ENCODE measurements at places on chromosomes 12 and 14.
A peak's percentile ranks its signal among the peaks of the same experiment; 100 is the strongest.

- peaks cover 8% of the 10 kb centered on the region for H3K4me1 ChIP-seq
- no peak for DNase-seq
- H3K27me3 ChIP-seq: peaks cover 2% of the 10 kb centered on the region
- no peak overlapping the region for H3K27ac ChIP-seq
These were observed 504.9 kb downstream of the VRK1 start for GRCh38 chr14:97301931-97302559.

DNA sequence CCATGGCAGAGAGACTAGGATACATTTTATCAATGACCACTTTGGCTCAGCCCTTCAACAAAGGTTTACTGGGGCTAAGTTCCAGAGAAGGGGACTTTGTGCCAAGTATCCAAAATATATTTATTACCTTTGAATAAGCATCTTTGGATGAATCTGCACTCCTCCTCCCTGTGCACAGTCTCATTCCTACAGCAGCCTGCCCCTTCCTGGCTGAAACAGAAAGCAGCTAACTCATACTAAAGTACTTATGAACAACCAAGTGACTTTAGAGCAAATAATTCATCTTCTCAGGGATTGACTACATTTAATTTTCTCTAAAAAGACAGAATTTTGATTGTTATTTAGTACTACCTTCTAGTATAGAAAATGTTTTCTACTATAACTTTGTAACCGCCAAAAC lies 47.8 kb upstream of the ETV6 start:
- H3K4me3 ChIP-seq: no peak overlapping the region
- DNase-seq: no peak
- H3K4me1 ChIP-seq: no peaks in the 10 kb centered on the region
- H3K27ac ChIP-seq: no peak overlapping the region
- H3K36me3 ChIP-seq: no peaks in the 10 kb centered on the region
- no peaks in the 10 kb centered on the region for H3K27me3 ChIP-seq

DNA sequence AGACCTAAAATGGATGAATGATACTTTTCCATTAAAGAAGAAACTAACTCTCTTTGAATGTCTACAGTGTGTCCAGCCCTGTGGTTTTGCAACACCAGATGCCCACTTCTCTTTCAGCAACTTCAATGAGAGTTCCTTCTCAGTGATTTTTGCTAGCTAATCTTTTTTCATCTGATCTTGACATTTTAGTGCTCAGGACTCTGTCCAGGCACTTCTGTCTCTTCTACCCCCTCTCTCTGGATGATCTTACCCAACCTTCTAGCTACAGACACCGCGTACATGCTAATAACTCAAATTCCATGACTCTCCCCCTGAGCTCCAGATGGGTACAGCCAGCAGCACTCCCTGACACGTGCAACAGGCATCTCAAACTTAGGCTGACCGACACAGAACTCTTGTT lies 161.1 kb upstream of the FOXN3 start:
- no peak overlapping the region for H3K4me3 ChIP-seq
- no peaks in the 10 kb centered on the region for H3K27me3 ChIP-seq

DNA sequence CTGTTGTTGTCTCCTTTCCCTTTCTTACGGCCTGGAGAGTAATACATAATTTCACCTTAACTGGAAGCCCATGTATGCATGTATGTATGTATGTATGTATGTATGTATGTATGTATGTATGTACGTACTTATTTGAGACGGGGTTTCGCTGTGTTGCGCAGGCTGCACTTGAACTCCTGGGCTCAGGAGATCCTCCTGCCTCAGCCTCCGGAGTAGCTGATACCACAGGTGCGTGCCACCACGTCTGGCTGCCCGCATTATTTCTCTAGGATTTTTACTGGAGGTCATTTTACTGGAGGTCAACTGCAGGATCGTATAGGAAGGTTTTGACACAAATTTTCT lies 644 bp upstream of the OS9 start:
- no peak for DNase-seq
- no peak overlapping the region for H3K4me3 ChIP-seq

DNA sequence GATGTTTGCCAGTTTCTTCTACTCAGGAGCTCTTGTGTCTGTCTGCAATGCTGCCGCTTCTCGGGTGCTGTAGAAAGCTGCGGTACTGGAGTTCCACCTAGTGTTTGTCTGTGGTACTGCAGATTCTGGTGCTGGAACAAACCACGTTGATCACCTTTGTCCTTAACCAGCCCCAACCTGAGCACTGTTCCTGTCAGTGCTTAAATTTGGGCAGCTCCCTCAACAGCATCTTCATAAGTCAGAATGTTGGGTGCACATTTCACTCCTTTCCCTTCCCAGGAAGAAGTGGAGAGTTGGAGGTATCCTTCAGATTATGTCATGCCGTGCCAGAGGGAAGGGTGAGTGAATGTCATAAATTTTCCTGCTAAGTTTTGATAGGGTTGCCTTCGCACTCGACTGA lies 48.7 kb upstream of the LALBA start:
- DNase-seq: peak; percentile 69
- H3K4me3 ChIP-seq: no peak overlapping the region
- no peaks in the 10 kb centered on the region for H3K36me3 ChIP-seq
- no peaks in the 10 kb centered on the region for H3K4me1 ChIP-seq
- H3K27ac ChIP-seq: no peak overlapping the region

- DNase-seq: no peak
- no peaks in the 10 kb centered on the region for H3K27me3 ChIP-seq
- H3K36me3 ChIP-seq: no peaks in the 10 kb centered on the region
- no peak overlapping the region for H3K4me3 ChIP-seq
- H3K27ac ChIP-seq: peak overlapping the region; percentile 91
- H3K4me1 ChIP-seq: peaks cover 63% of the 10 kb centered on the region
These were observed 32.8 kb downstream of the FMNL3 start for GRCh38 chr12:49674318-49674981.

DNA sequence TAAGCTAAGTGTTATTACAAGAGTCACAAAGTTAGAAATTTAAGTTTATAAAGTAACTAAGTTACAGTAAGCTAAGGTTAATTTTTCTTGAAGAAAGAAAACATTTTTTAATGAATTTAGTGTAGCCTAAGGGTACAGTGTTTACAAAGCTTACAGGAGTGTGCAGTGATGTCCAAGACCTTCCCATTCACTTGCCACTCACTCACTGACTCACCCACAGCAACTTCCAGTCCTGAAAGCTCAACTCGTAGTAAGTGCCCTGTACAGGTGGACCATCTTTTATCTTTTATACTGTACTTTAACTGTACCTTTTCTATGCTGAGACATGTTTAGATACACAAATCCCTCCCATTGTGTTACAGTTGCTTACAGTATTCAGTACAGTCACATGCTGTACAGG lies 60.9 kb upstream of the TMEM263 start:
- H3K36me3 ChIP-seq: no peaks in the 10 kb centered on the region
- no peak overlapping the region for H3K4me3 ChIP-seq
- H3K27me3 ChIP-seq: no peaks in the 10 kb centered on the region
- DNase-seq: no peak
- H3K27ac ChIP-seq: no peak overlapping the region

GRCh38 chr12:55246159-55246558 lies 1.8 kb downstream of the OR6C74 start:
- H3K27ac ChIP-seq: no peak overlapping the region
- no peaks in the 10 kb centered on the region for H3K36me3 ChIP-seq
- H3K4me3 ChIP-seq: no peak overlapping the region
- peaks cover 3% of the 10 kb centered on the region for H3K27me3 ChIP-seq

DNA sequence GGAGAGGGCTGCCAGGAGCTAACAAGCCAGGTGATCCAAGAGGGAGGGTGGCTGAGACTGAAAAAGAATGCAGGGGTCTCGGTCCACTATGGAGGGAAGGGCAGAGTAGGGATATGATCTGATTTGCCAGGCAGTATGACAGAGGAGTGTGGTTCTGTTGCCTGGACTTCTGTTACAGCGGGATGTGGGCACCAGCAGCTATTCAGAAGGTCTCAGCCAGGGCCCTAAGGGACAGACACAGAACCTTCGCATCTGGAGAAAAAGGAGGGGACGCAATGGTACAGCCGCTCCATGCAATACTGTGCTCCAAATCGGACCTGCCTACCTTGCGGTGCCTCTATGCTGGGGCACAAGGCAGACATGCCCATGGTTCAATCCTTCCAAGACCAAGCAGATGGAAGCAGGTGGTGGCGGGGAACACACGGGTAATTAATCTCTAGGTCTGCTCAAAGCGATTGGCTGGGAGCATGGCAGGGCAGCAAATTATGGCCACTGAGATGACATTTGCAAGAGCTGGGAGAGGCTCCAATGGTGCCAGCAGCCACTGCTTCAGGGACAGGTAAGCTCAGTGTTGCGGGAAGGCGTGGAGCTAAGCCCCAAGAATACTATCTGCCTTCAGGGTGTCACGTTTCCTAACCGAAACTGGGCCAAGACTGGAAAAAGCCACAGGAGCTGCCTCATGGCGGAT lies 185.5 kb downstream of the FOXN3 start:
- H3K4me1 ChIP-seq: peaks cover 11% of the 10 kb centered on the region
- H3K4me3 ChIP-seq: no peak overlapping the region
- peaks cover 7% of the 10 kb centered on the region for H3K36me3 ChIP-seq
- H3K27ac ChIP-seq: no peak overlapping the region
- no peaks in the 10 kb centered on the region for H3K27me3 ChIP-seq

DNA sequence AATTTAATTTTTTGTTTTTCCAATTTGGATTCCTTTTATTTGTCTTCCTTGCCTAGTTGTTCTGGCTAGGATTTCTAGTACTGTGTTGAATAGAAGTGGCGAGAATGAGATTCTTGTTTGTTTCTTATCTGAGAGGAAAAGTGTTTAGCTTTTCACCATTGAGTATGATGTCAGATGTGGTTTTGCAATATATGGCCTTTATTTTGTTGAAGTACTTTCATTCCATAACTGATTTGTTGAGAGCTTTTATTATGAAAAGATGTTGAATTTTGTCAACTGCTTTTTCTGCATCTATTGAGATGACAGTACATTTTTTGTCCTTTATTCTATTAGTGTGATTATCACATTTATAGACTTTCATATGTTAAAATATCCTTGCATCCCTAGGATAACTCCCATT lies 462.0 kb downstream of the CCDC91 start:
- H3K4me1 ChIP-seq: no peaks in the 10 kb centered on the region
- DNase-seq: no peak
- H3K27ac ChIP-seq: no peak overlapping the region
- H3K4me3 ChIP-seq: no peak overlapping the region

DNA sequence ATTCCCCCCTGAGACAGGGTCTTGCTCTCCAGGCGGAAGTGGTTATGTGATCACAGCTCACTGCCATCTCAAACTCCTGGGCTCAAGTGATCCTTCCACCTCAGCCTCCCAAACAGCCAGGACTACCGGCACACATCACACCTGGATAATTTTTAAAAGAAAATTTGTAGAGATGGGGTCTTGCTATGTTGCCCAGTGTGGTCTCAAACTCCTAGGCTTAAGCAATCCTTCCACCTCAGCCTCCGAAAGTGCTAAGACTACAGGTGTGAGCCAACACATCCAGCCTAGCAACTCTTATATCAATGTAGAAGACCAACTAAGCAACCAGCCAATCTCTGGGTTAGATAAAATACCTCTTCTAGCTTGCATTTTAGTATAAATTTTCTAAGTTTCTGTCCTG lies 297.2 kb downstream of the MED13L start:
- no peak overlapping the region for H3K4me3 ChIP-seq
- peaks cover 55% of the 10 kb centered on the region for H3K36me3 ChIP-seq
- H3K27me3 ChIP-seq: no peaks in the 10 kb centered on the region
- H3K27ac ChIP-seq: no peak overlapping the region

GRCh38 chr12:52494100-52494499 lies 1.0 kb upstream of the KRT6A start:
- no peak overlapping the region for H3K27ac ChIP-seq
- H3K36me3 ChIP-seq: no peaks in the 10 kb centered on the region
- no peak for DNase-seq
- no peak overlapping the region for H3K4me3 ChIP-seq

GRCh38 chr12:67921286-67921685 lies 68.0 kb upstream of the IFNG-AS1 start:
- H3K4me1 ChIP-seq: peaks cover 5% of the 10 kb centered on the region
- no peaks in the 10 kb centered on the region for H3K36me3 ChIP-seq
- DNase-seq: no peak
- no peak overlapping the region for H3K4me3 ChIP-seq
- no peaks in the 10 kb centered on the region for H3K27me3 ChIP-seq

GRCh38 chr12:32016680-32017482 lies 57.7 kb downstream of the RESF1 start:
- no peaks in the 10 kb centered on the region for H3K36me3 ChIP-seq
- no peak overlapping the region for H3K4me3 ChIP-seq
- DNase-seq: no peak
- no peaks in the 10 kb centered on the region for H3K4me1 ChIP-seq
- no peak overlapping the region for H3K27ac ChIP-seq

DNA sequence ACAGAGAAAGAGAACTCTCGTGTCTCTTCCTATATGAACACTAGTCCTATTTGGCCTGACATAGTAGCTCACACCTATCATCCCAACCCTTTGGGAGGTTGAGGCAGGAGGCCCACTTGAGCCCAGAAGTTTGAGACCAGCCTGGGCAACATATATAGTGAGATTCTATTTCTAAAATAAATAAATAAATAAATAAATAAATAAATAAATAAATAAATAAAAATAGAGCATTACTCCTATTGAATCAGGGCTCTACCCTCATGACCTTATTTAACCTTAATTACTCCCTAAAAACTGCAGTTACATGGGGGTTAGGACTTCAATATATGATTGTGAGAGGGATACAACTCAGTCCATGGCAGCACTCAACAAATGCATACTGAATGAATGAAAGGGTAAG lies 61.2 kb upstream of the GSC start:
- H3K27ac ChIP-seq: no peak overlapping the region
- no peaks in the 10 kb centered on the region for H3K27me3 ChIP-seq
- DNase-seq: no peak

DNA sequence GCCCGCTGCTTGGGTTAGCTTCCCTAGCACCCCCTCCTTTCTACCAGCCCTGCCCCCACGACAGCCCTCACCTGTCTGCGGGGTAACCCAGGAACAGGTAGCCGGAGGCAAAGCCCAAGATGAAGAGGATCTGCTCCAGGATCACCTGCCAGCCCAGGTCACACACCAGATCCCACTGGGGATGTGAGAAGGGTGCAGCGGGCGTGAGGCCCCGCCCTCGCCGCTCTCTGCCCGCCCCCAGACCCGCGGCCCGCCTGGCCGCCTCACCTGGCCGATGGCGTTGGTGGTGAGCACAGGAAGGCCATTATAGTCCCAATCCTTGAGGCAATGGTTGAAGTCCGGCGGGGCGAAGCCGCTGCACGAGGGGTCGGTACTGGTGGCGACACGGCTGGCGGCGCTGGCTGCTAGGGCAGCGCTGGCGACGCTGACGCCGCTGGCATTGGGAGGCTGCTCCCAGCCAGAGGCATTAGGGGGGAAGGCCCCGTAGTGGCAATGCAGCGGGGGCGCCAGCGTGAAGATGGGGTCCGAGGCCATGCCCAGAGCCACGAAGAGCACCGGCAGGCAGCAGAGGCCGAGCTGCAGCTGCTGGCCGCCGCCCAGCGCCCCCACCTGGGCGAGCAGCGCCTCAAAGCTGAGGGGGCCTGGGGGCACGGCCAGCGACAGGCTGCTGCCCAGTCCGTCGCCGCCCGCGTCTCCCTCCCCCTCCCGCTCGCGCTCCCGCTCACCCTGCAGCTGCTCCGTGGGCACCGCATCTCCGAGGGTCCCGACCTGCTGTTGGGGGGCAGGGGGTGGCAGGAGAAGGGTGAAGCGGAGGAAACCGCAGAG lies 794 bp downstream of the SLC22A17 start:
- peak overlapping the region; percentile 55 for H3K4me3 ChIP-seq
- peaks cover 4% of the 10 kb centered on the region for H3K27me3 ChIP-seq
- H3K27ac ChIP-seq: no peak overlapping the region
- no peaks in the 10 kb centered on the region for H3K4me1 ChIP-seq
